ENCODE measurements at places on chromosomes 1 and 21.
A peak's percentile ranks its signal among the peaks of the same experiment; 100 is the strongest.

- no peak for DNase-seq
Observed at GRCh38 chr1:22680726-22681125, 27.7 kb downstream of the C1QB start.

DNA sequence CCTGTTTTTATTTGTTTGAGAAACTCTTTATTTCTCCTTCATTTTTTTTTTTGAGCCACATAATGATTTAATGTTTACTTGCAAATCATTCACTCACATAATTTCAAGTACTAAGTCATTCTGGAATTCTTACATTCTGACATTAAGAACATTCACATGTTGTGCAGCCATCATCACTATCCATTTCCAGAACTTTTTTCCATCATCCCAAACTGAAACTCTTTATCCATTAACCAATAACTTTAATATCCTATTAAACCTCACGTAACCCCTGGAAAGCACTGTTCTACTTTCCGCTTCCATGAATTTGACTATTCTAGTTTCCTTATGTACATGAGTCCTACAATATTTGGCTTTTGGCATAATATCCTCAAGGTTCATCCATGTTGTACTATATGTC, 52.5 kb upstream of the TEKT2 start:
- no peak for DNase-seq

- no peak for DNase-seq
Observed at GRCh38 chr1:21931171-21932093, 5.7 kb downstream of the HSPG2 start.

DNA sequence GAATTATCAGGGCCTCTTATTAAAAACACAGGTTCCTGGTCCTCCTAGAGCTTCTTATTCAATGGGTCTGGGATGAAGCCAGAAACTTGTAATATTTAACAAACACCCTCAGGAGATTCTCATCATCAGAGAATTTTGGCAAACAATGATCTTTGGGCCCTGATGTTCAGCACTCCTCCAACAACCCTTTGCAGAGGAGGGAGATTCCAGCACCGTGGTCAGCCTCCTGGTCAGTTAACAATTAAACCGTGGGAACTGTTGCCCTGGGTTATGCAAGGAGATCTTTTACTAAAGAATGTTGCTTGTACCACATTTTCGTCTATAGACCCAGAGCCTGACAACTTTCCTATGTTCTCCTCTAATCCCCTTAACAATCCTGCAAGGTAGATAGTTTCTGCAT, 294.4 kb downstream of the PLPP3 start:
- DNase-seq: no peak

- peak; percentile 32 for DNase-seq
Observed at GRCh38 chr1:227938911-227939790, 8.6 kb downstream of the WNT9A start.

DNA sequence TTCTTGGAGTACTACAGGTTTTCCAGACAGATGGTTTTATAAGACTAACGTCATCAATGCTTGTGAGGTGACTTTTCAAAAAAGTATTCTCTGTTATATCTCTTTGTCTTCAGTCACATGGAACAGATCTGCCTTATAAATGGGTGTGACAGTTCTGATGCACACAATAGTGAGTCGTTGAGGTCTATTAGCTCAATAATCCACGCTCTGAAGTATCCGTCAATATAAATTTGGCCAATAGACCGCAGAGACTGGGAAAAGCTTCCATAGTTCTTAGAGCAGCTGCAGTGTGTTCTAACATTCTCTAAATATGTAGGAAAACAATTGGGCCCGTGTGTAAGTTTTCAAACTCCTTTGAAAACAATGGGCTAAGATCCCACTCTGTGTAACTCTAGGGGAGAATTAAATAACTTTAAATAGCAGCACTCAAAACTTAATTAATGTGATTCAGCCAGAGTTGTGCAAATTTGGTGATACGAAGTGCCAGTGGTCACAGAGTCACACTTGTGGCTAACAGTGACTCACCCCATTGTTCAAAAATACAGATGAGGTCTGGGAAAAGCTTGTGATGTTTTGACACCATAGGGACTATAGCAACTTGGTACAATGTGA, 316.0 kb downstream of the LMO4 start:
- no peak for DNase-seq

DNA sequence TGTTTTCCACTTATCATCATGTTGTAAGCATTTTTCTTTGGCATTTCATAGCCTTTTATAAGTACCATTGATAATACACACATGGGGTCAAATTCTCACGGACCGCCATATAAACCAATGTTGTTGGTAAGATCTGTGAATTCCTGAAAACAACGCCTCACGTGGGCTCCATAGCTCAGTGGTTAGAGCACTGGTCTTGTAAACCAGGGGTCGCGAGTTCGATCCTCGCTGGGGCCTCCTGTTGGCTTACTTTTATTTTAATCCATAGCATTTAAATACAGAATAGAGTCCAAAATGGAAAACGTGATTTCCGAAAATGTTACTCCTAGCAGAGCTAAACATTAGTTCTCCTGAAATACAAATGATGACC, 83.1 kb downstream of the HHIPL2 start:
- peak; percentile 40 for DNase-seq

GRCh38 chr1:90291431-90292216, 296.7 kb downstream of the ZNF326 start:
- no peak for DNase-seq

GRCh38 chr1:236904892-236905741, 99.1 kb downstream of the MT1HL1 start:
- no peak for DNase-seq

Measured in CD8-positive, alpha-beta memory T cell (primary cell).